ENCODE measurements at places on chromosomes 1 and 21.

GRCh38 chr1:246418565-246419312 is 88.3 kb downstream of the SMYD3 start:
- DNase-seq: no peak

- DNase-seq: no peak
These were observed 55.4 kb downstream of the ALPL start for GRCh38 chr1:21564521-21565095.

GRCh38 chr1:147039916-147040315 is 101.8 kb downstream of the NBPF12 start:
- DNase-seq: no peak

- no peak for DNase-seq
These were observed 555 bp downstream of the PRPF38A start for GRCh38 chr1:52404975-52405338.

DNA sequence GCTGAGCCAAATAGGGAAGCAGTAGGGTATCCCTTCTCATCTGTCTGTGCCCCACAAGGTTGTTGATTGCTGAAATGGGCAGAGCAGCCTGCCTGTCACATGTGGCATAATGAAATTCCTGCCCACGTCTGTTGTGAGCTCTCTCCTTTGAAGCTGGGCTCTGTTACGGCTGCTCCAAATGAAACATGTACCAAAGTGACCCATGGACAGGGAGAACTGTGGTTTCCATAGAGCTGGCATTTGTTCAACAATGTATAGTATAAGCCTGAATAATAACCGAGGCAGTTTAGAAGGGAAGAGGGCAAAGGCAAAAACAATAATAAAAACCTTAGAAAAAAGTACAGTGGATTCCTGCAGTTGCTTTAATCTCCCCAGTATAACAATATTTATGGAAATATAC is 149.7 kb downstream of the LYPLAL1 start:
- DNase-seq: no peak

- DNase-seq: peak; percentile 21
These were observed 32.4 kb downstream of the PLEKHA6 start for GRCh38 chr1:204327359-204327758.

All from GM06990 (cell line).